CD8-positive, alpha-beta memory T cell (primary cell): ENCODE measurements at places on chromosomes 5 and 9. TPM values are rescaled to one million over a fixed set of nuclear protein-coding genes. Genes with fewer than 3 reads are reported as not detected.

DNA sequence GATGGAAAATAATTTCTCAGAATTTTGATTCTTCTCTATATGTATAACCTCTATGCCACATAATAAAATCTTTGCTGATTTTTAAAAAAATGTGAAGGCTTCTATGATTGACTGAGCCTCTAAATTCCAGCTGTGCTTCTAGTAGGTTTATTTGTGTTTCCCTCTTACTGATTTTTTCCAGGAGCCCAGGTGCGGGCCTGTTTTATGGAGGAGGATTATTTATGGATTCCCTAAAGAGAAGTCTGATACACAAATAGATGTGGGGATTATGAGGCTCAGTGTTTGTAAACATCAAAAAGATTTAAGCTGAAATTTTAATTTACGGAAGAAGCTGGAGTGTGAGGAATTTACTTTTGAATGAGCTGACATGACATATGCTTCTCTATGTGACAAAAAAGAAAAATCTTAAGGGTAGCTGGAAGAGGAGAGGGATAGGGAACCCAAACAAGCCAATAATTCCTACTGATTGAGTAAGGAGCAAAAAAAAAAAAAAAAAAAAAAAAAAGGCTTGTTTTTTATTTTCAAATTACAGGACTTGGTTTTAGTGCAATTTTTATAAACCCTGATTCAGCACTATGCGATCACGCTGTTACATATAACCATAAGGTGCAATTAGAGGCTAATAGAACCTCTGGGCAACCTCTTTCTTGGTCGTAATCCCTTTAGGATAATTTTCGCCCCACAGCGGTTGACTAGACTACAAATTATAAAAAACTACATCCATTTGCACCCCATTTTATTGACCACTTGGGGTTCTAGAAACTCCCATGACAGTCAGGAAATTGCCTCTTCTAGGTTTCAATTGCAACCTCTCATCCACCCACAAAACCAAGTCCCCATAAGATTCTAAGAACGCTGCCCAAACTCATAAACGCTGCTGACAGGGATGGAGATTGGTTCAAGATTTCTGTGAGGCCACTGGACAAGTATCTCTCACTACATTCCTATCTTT, 44.4 kb upstream of the RAI14 start:
- no peaks in the 10 kb centered on the region for H3K4me1 ChIP-seq
- H3K27me3 ChIP-seq = no peaks in the 10 kb centered on the region
- H3K27ac ChIP-seq = no peak overlapping the region
- H3K36me3 ChIP-seq = no peaks in the 10 kb centered on the region
- no peak for DNase-seq
- H3K4me3 ChIP-seq = no peak overlapping the region

DNA sequence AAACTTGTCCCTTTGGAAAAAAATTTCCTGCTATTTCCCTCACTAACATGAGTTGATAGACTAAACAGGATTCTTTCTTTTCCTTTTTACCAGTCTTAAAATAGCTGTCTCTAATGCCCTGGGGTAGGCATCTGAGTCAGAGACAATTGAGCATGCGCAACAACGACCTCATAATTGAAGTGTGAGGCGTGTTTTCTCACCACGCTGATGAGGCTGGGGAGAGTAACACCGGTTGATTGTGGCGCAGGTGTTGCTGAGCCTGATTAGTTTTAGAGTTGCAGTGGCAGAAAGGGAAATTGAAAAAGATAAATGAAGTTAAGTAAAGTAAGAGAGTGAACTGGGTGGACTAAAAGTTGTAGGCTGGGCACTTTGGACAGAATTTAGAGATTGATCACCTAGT, 213.7 kb downstream of the TLR4 start:
- H3K4me1 ChIP-seq = no peaks in the 10 kb centered on the region
- no peak for DNase-seq
- H3K27ac ChIP-seq = no peak overlapping the region
- H3K4me3 ChIP-seq = no peak overlapping the region

The SEC16A gene
- 78.0 TPM for total RNA-seq

- no peak overlapping the region for H3K4me3 ChIP-seq
- no peaks in the 10 kb centered on the region for H3K36me3 ChIP-seq
- DNase-seq = no peak
- H3K27me3 ChIP-seq = no peaks in the 10 kb centered on the region
- no peak overlapping the region for H3K27ac ChIP-seq
- no peaks in the 10 kb centered on the region for H3K4me1 ChIP-seq
Measured at GRCh38 chr5:169458221-169458620, 125.4 kb upstream of the SPDL1 start.
